ENCODE measurements at places on chromosomes 3 and 15.

GRCh38 chr15:48109856-48110531, 10.8 kb upstream of the SLC24A5 start:
- no peak for DNase-seq

DNA sequence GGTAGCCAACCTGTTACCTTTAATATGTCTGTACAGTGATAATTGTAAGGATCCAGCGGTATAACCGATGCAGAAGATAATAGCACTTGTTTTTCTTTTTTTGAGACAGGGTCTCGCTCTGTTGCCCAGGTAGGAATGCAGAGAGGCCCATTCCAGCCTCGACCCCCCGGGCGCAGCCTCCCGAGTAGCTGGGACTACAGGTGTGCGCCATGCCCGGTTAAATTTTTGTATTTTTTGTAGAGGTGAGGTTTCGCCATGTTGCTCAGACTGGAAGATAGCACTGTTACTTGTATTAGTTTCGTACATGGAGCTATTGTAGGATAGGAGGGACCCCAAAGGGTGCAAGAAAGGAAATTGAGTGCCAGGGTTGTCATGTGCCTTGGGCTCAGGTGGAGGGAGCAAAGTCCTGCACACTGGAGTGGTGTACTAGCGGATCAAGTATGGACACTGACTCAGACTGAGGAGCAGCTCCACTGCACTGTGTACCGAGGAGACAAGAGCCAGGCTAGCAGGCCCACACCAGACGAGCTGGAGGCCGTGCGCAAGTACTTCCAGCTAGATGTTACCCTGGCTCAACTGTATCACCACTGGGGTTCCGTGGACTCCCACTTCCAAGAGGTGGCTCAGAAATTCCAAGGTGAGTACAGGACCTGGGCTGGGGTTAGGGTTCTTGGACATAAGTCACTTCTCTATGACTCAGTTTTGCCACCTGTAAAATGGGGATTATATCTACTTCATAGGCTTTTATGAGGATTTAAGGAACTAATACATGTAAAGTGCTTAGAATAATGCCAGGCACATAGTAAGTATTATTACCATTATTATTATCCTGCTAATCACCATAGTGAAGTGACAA, 1.0 kb downstream of the OGG1 start:
- no peak for DNase-seq

GRCh38 chr3:171776839-171777583, 33.3 kb downstream of the PLD1 start:
- no peak for DNase-seq

GRCh38 chr3:148971401-148972163, 19.8 kb upstream of the GYG1 start:
- DNase-seq, result no peak

DNA sequence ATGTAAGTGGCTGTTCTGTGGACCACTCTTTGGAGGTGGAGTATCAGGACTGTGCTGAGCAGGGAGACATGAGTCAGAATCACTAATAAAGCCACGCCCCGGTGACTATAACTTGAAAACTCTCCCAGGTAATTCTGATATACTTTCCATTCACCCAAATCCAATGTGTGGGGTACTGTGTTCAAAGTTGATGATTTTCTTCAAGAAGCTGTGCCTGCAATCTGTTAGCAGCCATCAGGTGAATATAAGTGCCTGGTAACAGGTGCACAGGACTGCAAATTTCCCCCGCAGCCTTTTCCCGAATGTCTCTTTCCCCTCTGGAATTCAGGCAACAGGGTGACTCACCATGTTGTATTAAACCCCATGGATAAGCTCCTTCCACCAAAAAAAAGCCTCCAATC, 17.0 kb downstream of the MAGI1 start:
- DNase-seq, result no peak

Measured in thoracic aorta (tissue), 2 donors.